ENCODE measurements at places on chromosomes 13 and 19.

DNA sequence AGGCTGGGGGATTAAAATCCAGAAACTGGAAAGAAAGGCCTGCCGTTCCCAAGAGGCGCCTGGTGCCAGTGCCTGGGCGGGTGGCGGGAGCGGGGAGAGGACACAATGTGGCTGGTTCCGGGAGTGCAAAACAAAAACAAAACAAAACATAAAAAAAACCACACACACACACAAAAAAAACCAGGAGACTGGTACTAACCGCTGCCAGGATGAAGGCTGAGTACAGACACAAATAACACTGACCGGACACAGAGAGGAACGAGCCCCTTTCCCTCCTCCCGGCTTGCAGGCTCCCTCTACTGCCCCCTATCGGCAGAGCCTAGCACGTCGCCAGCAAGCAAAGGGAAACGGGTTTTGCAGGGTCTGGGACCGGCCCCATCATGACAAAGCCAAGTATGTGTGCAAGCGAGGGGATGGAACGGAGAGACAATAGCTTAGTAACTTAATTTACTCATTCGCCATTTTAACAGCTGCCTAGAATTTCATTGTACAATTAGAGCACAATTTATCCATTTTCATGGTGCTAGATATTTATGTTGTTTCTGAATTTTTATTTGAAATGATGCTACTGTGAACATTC is 17.9 kb upstream of the ZDHHC20 start:
- peak; percentile 54 for DNase-seq

- DNase-seq, result no peak
These were observed at the start of gene KISS1R for GRCh38 chr19:917323-918151. Gene KISS1R (plus strand): TSS chr19:917333. CDS start chr19:917503, 170 bp downstream.

- DNase-seq, result no peak
These were observed 228.8 kb upstream of the STARD13 start for GRCh38 chr13:33514362-33514761.

DNA sequence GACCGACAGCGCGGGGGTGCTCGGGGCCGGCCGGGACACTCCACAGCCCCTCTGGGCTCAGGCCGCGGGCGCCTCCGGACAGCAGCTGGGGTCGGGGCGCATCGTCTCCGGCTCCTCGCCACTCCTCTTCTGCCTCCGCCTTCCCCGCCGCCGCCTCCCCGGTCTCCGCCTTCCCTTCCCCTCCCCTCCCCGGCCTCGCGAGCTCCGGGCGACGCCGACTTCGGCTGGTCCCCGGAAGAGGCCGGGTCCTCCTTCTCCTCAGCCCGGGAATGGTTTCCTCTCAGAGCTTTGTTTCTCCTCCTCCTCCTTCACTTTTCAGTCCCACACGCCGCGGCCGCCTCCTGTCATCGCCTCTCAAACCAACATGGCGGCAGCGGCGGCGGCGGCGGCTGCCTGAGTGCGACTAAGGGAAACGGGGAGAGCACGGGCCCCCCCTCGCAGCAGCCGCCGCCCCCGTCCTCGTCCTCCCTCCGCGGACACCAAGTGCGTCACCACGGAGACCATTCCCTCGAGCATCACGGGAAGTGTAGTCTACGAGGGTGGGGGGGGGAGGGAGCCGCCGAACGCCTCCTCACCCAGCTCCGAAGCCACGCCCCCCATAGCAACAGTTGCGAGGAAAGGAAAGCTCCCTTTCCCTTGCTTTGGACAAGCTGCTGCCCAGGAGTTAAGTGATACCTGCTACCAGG is at the start of gene UBL3:
UBL3 (minus strand) TSS at position 405 of the 686 bp plus-strand sequence. CDS start 1,079 bp downstream, outside the sequence.
- peak; percentile 81 for DNase-seq

DNA sequence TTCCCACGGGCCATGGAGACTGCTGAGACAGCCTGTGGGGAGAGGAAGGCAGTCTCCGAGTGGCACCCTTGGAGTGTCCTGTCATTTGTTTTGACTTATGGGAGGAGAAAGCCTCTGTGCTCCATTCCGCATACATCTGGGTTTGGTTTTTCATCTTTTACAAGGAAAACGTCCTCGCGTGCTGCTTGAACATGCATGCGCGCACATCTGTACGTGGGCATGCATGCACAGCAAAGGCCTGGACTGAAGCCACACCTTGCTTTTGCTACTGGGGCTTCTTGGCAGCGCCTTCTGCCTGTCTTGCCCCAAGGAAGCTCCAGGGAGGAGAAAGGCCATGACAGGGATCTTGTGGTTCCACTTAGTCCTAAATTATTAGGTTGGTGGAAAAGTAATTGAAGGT is 44.0 kb downstream of the SUGP2 start:
- no peak for DNase-seq

GRCh38 chr13:98829541-98829940 is 77.1 kb upstream of the SLC15A1 start:
- no peak for DNase-seq

DNA sequence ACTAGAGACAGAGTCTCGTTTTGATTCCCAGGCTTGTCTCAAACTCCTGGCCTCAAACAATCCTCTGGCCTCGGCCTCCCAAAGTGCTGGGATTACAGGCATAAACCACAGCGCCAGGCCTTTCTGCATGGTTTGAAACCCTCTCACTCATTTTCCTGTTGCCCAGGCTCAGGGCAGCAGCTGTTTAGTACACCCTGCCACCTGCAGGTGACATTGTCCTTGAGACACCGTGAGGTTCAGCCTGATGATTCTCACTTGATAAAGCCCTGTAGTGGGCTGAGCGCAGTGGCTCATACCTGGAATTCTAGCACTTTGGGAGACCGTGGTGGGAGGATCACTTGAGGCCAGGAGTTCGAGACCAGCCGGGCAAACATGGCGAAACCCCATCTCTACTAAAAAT is 12.5 kb downstream of the IL12RB1 start:
- DNase-seq, result no peak

DNA sequence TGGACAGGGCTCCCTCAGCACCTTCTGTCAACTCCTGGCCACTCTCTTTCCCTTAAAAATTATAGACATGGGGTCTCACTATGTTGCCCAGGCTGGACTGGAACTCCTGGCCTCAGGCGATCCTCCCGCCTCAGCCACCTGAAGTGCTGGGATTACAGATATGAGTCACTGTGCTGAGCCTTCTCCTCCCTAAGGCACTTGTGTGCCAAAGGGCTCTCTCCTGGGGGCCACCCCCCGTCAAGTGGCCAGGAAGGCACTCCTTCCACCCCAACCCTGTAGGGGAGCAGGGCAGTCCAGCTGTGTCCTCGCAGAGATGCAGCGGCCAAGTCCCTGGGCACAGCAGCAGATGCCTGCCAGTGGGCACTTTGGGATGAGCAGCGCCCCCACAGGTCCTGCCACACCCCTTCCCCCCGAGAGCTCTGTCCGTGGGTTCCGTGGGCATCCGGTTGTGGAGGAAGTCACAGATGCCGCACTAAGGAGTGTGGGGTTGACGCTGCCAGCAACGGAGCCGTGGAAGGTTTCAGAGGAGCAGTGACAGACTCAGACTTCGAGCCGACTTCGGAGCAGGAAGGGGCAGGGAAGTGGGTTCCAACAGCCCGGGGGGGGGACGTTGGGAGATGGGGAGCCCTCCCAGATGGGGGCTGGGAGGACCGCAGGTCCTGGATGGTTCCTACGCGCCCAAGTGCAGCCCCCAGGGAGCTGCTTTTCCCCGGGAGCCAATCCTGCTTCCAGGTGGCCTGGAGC is 3.3 kb upstream of the UQCR11 start:
- DNase-seq, result no peak

GRCh38 chr13:20684546-20684945 is 19.0 kb upstream of the IL17D start:
- no peak for DNase-seq

GRCh38 chr19:19399733-19400433 is 5.6 kb upstream of the GATAD2A start:
- DNase-seq, result no peak

GRCh38 chr19:29318581-29318980 is 105.6 kb upstream of the UQCRFS1 start:
- no peak for DNase-seq

- DNase-seq, result no peak
These were observed 627.7 kb downstream of the FGF9 start for GRCh38 chr13:22298530-22298929.

DNA sequence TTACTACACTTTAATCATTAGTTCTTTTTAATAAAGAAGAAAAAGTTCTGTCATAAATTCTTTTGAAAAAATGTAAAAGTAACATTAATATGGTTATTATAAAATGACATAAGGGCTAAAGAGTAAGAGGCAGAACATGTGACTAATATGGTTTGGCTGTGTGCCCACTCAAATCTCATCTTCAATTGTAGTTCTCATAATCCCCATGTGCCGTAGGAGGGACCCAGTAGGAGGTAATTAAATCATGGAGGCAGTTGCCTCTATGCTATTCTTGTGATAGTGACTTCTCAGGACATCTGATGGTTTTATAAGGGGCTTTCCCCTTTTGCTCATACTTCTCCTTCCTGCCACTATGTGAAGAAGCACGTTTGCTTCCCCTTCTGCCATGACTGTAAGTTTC is 104.5 kb downstream of the UGGT2 start:
- no peak for DNase-seq
